ENCODE measurements at places on chromosomes 6 and 20.

DNA sequence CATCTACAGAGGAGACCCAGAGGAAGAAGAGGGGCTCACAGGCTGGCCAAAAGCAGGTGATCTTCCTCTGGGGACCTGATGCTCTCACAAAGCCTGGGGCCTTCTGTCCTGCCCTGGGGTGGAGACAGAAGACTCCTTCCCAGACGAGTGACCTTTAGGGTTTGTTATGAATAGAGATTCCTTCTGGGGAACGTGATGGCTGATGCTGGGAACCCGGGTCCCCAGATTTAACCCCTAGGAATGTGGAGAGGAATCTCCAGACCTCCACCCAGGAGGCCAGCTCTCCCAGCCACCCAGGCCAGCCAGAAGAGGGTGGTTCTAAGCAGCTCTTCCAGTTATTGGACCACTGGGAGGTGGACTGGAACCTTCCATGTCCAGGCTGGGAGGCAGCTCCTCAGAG, 16.8 kb upstream of the CCN5 start:
- no peak for DNase-seq

DNA sequence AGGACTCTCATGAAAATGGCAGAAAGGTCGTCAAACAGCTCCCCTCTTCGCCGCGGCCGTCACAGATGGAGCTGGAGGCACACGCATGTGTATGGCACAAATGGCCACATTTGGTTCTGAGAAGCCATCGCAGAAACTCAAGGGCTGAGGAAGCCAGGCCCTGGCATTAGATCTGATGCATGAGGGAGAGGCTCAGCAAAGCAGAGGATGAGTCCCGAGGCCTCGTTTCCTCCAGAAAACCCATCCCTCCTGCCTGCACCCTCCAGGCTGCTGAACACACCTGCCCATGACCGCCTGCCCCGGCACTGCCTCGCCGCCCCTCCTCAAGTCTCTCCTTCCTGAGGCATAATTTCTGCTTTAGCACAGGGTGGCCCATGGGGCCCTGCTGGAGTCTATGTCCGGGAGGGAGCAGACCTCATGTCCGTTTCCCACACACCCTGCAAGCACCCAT, 240.3 kb downstream of the DLL1 start:
- DNase-seq = no peak

DNA sequence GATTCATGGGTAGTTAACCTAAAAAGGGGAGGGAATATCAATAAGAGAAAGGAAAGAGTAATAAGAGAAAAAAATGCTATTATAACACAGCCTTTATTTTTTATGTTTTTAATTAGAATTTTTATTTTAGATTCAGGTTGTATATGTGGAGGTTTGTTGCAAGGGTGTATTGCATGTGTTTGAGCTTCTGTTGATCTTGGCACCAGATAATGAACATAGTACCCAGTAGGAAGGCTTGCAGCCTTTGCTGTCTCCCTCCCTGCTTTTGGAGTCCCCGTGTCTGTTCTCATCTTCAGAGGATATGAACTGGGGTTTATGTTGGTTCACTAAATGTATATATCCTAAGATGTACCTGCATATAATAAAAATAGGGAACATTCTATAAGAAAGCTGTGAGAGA, 250.0 kb downstream of the UST start:
- no peak for DNase-seq

GRCh38 chr6:21371676-21372171, 221.8 kb upstream of the SOX4 start:
- DNase-seq = no peak

GRCh38 chr6:53043581-53043980, 21.6 kb upstream of the FBXO9 start:
- DNase-seq = no peak

- DNase-seq = no peak
Measured at GRCh38 chr6:142014515-142014914, 118.2 kb upstream of the GJE1 start.

- no peak for DNase-seq
Measured at GRCh38 chr20:32763202-32764004, 1.2 kb downstream of the DNMT3B start.

GRCh38 chr6:55528624-55529023, 50.4 kb downstream of the HMGCLL1 start:
- DNase-seq = no peak

DNA sequence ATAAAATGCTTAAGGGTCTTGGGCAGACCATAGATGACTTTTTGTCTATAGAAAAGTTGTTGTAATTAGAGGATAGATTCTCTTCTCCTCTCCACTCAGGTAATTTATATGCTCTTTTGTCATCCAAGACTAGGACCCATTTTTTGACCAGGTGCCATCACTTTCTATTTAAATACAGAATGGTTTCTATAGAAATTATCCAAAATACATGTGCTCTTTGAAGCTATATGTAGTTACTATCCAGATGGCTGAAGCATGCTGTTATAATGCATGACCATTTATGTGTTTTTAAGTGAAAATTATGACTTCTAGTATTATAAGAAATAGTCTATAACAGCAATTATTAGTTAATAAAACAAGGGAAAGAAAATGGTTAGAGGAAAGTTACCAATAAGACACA, 3.0 kb upstream of the MLIP start:
- DNase-seq = no peak

DNA sequence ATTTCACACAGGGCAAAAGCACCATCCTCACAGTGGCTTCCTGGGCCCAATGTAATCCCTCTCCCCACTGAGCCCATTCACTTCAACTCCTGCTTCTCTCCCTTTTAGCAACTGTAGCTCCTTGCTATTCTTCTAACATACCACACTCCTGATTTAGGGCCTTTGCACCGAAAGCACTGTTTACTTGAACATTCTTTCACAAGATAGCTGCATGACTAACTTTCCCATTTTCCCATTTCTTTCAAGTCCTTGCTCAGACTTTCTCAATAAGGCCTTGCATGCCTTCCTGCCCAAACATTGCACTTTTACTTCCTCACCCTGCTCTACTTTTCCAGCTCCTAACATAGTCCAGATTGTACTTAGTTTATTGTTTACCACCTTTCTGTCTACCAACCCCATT, 73.0 kb downstream of the SHPRH start:
- DNase-seq = no peak

DNA sequence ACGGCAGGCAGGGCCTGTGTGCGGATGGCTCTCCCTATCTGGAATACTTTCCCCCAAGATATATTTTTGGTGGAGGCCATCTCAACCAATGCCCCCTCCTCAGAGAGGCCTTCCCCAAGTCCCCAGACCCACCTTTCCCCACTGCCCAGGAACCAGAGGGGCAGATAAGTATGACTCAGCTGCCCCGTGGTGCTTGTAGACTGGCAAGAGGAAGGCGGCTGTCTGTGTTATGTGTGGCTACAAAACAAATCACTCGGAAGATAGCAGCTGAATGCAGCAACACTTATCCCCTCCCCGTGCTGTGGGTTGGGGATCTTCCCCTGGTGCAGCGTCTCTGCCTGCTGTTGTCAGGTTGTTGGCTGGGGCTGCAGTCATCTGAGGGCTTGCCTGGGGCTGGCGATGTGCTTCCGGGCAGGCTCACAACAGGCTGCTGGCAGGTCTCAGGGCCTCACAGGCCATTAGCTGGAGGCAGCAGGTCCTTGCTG, 7.1 kb downstream of the NPEPL1 start:
- DNase-seq = no peak

DNA sequence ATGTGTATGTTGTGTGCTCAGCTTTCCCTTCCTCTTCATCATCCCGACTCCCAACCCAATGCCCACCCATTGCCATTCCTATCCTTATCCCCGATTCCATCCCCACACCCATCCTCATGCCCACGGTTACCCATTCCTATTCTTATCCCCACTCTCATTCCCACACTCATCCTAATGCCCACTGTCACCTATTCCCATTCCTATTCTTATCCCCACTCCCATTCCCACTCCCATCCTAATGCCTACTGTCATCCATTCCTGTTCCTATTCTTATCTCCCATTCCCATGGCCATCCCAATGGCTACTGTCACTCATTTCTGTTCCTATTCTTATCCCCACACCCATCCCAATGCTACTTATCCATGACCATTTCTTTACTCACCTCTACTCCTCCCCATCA, 254.1 kb downstream of the DHX35 start:
- DNase-seq = no peak

DNA sequence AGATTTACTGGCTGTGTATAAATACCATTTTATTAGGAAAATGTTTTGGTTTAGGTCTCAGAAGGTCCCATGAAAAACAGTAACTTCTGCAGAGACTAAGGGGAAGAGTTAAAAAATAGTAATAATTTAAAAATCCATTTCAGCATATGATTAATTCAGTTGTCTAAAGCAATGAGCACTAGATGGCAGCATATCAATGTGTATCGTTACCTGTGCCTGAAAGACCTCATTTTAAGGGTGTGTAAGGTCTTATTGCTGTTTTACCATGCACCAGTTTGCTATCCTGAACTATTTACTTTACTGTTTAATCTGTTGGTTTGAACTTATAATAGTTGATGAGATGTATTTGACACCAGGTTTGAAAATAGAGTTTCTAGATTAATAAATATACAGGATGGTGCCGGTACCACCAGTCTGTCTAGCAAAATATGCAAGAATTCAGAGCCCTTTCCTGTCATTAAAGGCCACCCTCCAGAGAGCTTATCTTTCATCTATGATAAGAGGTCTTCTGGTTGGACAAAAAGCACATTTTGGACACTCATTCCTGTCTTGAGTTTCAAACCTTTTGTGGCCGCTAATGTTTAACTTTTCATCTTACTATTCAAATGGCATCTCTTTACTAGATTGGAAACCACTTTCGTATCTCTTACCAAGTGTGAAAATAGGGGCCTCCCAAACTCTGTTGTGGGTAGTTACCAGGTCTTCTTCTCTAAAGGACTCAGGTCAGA, 8.9 kb upstream of the AHI1 start:
- no peak for DNase-seq

DNA sequence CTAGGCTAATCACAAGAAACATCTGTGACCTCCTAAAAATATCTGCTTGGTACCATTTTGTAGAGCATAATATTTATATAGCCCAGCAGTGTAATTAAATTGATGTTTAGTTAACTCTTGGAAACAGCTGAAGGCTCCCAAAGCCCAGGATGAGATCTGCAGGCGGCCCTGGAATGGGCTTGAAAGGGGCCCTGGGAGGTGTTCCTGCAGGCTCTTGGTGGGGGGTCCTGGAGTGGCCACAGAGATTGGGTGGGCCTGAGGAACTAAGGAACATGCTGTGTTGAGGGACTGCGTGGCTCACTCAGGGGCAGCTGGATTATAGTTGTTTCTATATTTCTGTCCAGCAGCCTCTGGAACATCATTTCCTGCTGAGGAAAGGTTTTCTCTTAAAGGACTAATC, 9.2 kb downstream of the SCP2D1 start:
- no peak for DNase-seq

DNA sequence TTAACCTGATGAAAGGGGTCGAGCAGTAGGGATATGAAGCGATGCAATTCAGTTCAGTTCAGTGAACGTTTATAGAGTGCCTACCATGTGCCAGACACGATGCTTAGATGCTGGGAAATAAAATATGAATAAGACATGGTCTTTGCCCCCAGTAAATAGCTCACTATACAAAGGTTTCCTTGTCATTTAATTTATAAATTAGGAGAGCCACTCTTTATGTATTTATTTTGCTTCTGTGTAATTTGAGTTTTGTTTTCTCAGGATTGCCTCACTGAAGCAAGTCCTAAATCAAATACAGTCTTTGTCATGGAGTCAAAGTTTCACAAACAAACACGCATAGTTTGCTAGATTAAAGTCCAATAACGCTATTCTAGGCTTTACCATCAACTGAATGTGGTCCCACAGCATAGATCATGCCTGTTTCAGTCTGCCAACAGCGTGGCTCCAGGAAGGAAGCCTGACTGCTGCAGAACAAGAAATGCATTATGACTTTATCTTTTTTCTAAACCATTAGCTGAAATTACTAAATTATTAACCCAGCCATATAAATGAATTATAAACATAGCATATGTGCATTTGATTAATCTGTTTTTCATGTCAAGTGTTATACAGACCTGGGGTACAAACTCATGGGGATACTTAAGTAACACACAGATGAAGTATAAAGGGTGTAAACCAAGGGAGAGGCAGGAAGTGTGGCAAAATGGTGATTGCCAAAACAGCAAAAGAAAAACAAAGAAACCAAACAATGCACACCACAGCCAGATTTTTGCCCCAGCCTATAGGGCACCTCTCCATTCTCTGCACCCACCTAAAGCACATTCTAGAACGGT, 29.8 kb upstream of the CCN2 start:
- DNase-seq = no peak

DNA sequence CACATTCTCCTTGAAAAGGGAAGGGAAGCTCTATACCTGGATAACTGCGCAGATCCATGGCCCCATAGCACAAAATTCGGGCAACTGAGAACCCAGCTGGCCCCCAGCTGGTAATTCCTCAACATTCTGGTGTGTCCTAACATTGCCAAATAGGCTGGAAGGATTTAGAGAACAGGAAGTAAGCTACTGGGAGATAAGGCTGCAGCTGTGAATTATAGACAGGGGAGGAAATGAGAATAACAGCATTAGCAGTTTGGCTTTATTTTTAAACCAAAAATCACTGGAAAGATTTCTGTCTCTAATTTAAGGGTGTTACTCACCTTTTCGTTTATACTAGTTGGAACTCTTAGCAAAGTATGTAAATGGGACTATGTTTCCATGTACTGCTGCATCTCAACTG, 97.2 kb downstream of the TULP4 start:
- DNase-seq = no peak

GRCh38 chr6:136491251-136491650, 59.0 kb downstream of the MAP7 start:
- no peak for DNase-seq

- DNase-seq = no peak
Measured at GRCh38 chr6:31775184-31775583, 1.9 kb downstream of the VWA7 start.

DNA sequence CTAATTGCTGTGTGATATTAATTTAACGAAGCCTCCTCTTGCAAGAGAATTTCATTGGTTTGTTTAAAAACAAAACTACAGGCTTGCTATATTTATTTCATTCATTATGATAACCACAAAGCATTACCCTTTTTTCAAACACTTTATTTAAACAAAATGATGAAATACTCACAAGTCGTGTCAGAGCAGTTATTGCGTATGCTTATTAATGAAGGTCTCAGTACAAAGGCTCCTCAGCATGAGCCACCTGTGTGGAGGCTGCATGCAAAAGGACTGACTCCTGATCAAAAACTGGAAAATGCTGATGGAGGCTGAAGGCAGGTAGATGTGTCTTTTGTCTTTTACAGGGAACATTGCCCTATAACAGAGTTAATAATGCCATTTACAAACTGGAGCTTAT, 130.5 kb downstream of the CRYBG1 start:
- DNase-seq = no peak

- no peak for DNase-seq
Measured at GRCh38 chr6:47360388-47360787, 50.7 kb upstream of the TNFRSF21 start.

- peak; percentile 19 for DNase-seq
Measured at GRCh38 chr20:62066339-62066982, 780 bp upstream of the TAF4 start.

- DNase-seq = no peak
Measured at GRCh38 chr6:35417979-35418661, 34.0 kb upstream of the FANCE start.

DNA sequence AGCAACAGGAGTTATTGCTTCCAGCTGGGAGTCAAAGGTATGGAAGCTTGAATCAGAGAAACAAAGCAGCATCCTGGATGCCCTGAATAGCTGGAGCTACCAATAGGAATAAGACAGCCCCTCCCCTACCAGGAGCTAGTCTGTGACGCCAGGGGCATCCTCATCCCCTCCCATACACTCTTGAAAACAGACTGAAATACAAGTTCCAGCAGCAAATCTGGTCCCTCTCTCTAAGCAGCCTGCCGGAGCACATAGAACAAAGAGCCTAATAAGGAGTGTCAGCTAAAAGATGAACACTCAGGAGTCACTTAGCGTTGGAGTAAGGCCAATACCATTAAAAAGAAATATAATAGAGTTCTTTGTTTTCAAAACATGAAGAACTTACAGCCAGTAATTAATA, 25.6 kb downstream of the FILIP1 start:
- no peak for DNase-seq
